Naive B cell (primary cell): ENCODE measurements at places on chromosomes 16 and 17. TPM values are rescaled to one million over a fixed set of nuclear protein-coding genes. Genes with fewer than 3 reads are reported as not detected.
A peak's percentile ranks its signal among the peaks of the same experiment; 100 is the strongest.

The KRTAP4-4 gene
- polyA plus RNA-seq: not detected

The CIBAR2 gene
- not detected for polyA plus RNA-seq

The TRAPPC1 gene
- polyA plus RNA-seq: 221 TPM

DNA sequence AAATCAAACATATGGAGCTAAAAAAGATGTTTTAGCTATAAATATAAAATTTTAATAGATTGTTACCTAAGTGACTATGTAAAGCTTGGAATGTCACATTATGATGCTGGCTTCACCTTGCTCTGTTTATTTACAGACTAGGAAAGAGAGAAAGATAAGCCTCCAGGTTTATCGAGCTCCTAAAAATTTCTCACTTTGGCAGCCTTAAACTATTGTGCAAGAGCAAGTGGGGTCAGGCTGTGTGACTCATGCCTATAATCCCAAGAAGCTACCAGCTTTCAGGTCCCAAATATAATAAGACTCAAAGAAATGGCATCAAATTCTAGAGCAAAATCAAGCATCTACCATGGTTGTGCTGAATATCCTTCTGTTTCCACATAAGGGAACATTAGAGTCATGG, 34.3 kb upstream of the PRSS54 start:
- DNase-seq: no peak
- H3K27ac ChIP-seq: no peak overlapping the region
- no peaks in the 10 kb centered on the region for H3K36me3 ChIP-seq
- no peaks in the 10 kb centered on the region for H3K4me1 ChIP-seq
- peaks cover 45% of the 10 kb centered on the region for H3K27me3 ChIP-seq

DNA sequence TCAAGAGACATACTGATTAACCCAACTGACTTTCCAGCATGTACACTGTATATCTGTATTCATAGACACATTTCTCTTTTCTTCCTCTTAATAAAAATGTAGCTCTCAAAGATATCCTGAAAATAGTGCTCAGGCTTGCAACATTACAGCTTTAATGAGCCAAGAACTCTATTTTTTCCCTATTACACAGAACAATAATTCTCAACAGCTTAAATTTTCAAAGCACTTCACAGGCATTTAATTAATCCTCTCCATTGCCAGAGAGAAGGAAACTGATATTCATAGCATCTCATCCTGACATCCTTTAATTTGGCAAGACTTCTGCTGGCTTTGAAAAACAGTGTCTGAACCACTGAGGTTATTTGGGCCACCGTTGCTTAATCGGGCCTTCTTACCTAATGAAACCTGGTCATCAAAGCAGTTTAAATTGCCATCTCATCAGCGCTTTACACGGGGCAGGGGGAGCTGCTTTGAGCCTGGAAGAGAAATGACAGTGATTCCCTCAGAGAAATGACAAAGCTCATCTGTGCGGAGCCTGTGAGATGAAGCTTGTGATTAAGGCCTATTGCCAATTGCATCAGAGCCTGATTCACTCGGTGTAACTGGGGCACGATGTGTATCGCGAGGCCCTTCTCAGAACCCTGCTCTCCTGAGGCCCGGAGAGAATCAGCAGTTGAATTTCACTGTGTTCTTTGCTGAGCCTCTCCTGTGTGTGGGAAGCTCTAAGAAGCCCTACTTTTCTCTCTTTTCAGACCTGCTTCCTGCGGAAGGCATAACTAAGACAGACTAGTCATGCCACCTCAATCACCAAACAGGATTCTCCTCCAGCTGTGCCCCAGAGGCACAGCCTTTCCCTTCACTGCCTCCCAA, 8.5 kb upstream of the SIAH1 start:
- no peaks in the 10 kb centered on the region for H3K27me3 ChIP-seq
- no peaks in the 10 kb centered on the region for H3K36me3 ChIP-seq
- no peak for DNase-seq

DNA sequence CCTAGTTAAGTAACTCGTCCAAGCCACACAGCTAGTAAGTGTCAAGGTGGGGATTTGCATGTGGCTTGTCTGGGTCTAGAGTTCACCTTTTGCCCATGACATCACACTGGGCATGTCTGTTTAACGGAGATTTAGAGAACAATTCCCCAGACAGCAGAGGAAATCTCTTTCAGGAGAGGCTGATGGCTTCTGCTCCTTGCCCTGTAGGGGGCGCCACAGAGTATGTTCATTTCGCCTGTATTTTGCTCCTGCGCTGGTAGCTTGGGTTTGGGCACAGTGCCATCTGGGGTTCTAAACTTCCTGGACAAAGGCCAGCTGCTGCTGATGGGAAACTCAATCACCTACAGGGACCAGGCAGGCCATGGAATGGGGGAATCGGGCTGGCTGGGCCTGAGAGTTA, 20.4 kb downstream of the OTOA start:
- H3K4me1 ChIP-seq: peaks cover 3% of the 10 kb centered on the region
- H3K27ac ChIP-seq: no peak overlapping the region
- no peak overlapping the region for H3K4me3 ChIP-seq
- DNase-seq: no peak
- peaks cover 7% of the 10 kb centered on the region for H3K27me3 ChIP-seq
- no peaks in the 10 kb centered on the region for H3K36me3 ChIP-seq

- H3K27ac ChIP-seq: peak overlapping the region; percentile 93
- no peaks in the 10 kb centered on the region for H3K36me3 ChIP-seq
- peak overlapping the region; percentile 16 for H3K4me3 ChIP-seq
- peaks cover 32% of the 10 kb centered on the region for H3K4me1 ChIP-seq
- no peaks in the 10 kb centered on the region for H3K27me3 ChIP-seq
Measured at GRCh38 chr17:58369214-58370031, 17.4 kb upstream of the SUPT4H1 start.

GRCh38 chr17:7328840-7329373, at the start of gene NEURL4:
Gene NEURL4, minus strand, starts transcription at chr17:7329335. Its CDS starts 23 bp downstream, at chr17:7329312.
- H3K27ac ChIP-seq: peak within 1 kb of the TSS; percentile 97
- H3K4me3 ChIP-seq: peak within 1 kb of the TSS; percentile 99
- H3K27me3 ChIP-seq: no peaks in the 10 kb centered on the region

GRCh38 chr16:16095646-16096045, 127.6 kb downstream of the ABCC6 start:
- H3K4me1 ChIP-seq: peaks cover 26% of the 10 kb centered on the region
- H3K27ac ChIP-seq: no peak overlapping the region
- peaks cover 25% of the 10 kb centered on the region for H3K36me3 ChIP-seq
- H3K4me3 ChIP-seq: no peak overlapping the region
- DNase-seq: no peak
- H3K27me3 ChIP-seq: no peaks in the 10 kb centered on the region
